ENCODE measurements at places on chromosomes 6 and 20.

DNA sequence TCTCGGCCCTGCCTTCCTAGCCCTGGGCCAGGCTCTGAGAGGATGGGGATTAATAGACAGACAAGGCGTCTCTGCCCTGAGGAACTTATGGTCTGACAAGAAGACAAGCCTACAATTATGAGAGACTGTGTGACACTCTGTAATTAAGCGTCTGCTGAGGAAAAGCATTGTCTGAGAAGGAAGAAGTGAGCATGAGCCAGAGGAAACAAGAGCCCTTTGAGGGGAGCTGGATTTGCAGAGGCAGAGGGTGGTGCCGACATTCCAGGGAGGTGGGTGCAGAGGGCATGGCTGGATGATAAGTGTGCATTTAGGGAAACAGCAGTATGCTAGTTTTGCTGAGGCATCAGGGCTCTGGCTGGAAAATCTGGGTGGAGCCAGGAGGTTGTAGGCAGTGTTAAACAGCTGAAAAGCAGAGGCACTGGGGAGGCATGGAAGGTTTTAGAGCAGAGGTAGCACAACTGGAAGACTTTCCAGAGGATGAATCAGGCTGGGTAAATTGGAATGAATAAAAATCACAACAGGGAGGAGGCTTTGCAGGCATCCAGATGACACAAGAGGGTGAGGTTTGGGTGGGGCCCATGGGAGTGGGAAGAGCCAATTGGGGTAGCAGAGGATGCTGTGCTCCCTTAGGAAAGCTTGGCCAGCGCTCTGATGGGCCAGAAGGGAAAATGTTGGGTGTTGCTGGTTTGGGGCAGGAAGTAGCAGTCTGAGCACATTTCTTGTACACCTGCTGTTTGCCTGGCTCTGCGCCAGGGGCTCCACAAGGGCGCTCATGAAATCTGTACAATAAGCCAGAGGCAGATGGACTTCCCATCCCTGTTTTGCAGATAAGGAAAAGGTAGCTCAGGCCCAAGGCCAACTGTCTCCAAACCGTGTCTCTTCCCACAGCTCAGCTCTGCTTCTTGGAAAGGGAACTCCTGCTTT, 74.0 kb upstream of the MYL9 start:
- DNase-seq = no peak

GRCh38 chr6:2988094-2988425, 11.6 kb upstream of the NQO2 start:
- DNase-seq = no peak

DNA sequence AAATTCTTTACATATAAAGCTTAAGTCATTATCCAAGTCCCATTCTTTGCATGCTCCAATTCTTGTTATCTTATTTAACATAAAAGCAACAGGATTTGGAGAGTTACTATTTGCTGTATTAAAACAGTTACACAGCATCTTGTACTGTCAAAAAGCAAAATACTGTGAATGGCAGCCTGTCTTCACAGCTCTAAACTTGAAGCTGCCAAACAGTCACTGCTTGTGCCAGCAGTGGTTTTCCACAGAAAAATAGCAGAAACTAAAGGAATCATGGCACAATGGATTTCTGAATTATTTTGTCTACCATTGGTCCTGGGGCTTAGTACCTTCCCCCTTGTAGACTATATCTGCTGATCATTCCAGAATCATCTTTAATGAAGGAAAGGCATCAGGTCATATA, 107.5 kb downstream of the SESN1 start:
- no peak for DNase-seq

DNA sequence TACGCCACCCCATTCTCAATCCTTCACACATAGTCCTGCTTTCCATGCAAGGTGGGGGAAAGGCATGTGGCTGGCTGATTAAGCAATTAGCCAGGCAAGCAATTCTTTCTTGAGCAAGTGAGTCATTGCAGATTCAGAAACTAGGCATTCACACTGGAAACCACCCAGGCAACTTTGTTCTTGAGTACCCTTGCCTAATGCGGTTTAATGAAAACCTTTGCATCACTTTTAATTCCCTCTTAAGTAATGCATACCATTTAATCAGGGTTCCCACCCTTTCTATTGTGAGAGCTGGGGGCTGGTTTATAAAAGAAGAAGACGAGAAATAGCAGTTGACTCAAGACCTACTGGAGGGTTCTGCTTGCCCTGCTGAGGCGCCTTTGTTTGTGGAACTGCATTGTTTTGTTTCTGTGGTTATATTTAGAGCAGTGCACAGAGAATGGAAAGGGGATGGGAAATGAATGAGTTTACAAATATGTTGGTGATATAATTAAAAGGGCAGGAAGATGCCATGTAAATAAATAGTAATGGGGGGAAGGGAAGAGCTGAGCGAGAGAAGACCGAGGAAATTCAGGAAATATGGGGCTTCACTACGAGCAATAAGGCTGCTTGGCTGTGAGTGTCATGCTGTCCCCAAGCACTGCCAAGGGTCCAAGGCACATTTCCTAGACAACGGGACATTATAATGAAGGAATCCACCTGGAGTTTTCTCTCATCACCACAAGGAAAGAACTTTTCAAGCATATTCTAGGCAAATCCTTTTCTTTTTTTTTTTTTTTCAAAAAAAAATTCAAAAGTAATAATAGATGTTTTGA, 48.8 kb upstream of the TSHZ2 start:
- DNase-seq = no peak

DNA sequence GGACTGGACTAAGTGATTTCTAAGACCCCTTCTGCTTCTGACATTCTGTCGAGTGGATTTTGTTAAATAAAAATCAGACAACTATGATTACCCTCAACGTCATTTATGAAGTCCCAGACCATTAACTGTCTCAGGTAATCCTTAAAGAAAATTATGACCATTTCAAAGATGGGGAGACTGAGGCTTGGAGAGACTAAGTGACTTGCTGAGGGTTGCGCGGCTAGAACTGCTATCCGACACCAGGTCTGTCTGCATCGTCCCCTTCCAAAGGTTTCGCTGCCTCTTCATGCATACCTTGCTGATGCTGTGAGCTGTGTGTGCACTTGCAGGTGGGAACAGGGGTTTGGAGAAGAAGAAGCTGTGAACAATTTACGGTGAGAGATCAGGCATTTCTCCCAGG, 3.1 kb downstream of the SNPH start:
- no peak for DNase-seq

Measured in iPS DF 19.7 (cell line).